ENCODE measurements at places on chromosomes 3 and 15.

DNA sequence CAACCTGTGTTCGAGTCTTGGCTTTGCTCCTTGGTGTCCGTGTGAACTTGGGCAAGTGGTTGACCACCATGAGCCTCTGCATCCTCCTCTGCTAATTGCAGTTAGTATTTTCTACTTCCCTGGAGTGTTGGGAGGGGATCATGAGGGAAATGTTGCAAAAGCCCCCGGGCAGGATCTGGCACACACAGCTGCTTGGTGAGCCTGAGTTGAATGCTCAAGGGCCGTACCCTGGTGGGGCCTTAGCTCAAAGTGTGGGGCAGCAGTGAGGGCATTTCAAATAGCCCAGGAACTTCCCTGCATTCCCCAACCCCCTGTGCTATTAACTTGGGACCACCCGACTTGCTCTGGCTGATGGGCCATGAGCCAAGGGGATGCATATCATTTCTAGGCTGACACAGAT lies 94.9 kb upstream of the SLC6A11 start:
- no peaks in the 10 kb centered on the region for H3K4me1 ChIP-seq
- no peaks in the 10 kb centered on the region for H3K27me3 ChIP-seq
- H3K27ac ChIP-seq, result no peak overlapping the region
- no peak for DNase-seq
- no peaks in the 10 kb centered on the region for H3K36me3 ChIP-seq

GRCh38 chr3:179301645-179302044 lies 21.2 kb upstream of the ZNF639 start:
- H3K36me3 ChIP-seq, result no peaks in the 10 kb centered on the region
- no peak for DNase-seq
- no peak overlapping the region for H3K4me3 ChIP-seq
- H3K4me1 ChIP-seq, result no peaks in the 10 kb centered on the region
- no peaks in the 10 kb centered on the region for H3K27me3 ChIP-seq
- H3K27ac ChIP-seq, result no peak overlapping the region

DNA sequence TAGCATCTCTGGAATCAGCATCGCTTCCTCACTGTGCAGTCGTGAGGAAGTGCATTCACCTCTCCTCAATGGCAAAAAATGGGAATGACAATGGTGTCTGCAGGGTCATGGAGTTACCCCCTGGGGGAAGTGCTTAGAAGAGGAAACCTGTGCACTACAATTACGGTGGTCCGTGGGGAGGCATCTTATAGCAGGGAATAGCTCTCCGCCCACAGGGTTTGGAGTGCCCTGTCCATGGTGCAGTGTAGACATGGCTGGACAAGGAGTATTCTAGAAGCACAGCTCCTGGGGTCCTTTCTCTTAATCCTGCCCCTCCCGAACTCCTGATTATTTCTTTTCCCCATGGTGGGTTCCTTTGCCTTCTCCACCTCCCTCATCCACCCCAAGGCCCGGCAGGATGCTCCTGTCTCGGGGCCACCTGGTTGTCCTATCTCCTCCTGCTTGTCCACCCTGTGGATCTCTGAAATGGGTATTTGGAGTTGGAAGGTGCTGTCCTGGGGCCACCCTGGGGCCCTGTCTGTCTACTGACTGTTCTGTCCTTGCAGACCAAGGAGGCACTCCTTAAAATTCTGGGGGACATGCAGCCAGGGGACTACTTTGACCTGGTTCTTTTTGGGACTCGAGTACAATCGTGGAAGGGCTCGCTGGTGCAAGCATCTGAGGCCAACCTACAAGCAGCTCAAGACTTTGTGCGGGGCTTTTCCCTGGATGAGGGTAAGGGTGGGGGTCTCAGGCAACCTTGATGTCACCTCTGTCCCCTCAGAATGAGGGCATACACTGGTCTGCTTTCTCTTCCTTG lies 5.2 kb downstream of the ITIH1 start:
- no peaks in the 10 kb centered on the region for H3K27me3 ChIP-seq
- DNase-seq, result peak; percentile 61
- no peak overlapping the region for H3K4me3 ChIP-seq
- H3K36me3 ChIP-seq, result no peaks in the 10 kb centered on the region
- no peaks in the 10 kb centered on the region for H3K4me1 ChIP-seq
- no peak overlapping the region for H3K27ac ChIP-seq

GRCh38 chr3:156445117-156446090 lies 109.5 kb downstream of the SSR3 start:
- no peaks in the 10 kb centered on the region for H3K36me3 ChIP-seq
- DNase-seq, result no peak
- H3K27ac ChIP-seq, result no peak overlapping the region

DNA sequence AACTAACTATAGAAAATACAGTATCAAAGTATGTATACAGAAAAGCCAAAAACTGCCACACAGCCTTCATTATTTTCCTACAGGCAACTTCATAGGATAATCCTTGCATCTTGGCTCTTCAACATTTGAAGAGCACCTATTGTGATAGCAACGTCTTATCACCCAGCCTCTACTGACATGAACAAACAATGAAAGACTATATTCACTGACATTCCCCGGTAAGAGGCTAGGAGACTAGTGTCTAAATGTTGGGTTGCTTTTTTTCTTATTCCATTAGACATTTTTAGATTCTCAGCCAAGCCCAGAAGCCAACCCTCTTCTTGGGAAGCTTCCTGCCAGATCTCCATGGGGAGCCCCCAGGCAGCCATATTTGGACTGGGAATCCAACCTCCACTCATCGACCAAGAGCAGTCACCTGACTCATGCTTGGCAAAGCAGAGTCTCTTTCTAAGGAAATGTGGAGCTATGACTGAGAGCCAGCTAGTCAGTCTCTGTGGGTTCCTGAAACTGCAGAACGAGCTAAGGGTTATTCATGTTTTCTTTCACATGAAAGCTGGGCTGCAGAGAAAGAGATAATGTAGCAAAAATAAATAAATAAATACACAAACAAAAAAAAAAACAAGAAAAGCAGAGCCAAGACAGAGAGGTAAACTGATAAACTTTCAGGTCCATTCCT lies 227.5 kb downstream of the MAGI1 start:
- DNase-seq, result peak; percentile 81
- H3K27me3 ChIP-seq, result no peaks in the 10 kb centered on the region
- H3K27ac ChIP-seq, result no peak overlapping the region
- no peaks in the 10 kb centered on the region for H3K4me1 ChIP-seq
